Brain pericyte (primary cell): ENCODE measurements at places on chromosomes 13 and 19.

- no peak for DNase-seq
Observed at GRCh38 chr13:36981156-36981743, 17.9 kb downstream of the ALG5 start.

DNA sequence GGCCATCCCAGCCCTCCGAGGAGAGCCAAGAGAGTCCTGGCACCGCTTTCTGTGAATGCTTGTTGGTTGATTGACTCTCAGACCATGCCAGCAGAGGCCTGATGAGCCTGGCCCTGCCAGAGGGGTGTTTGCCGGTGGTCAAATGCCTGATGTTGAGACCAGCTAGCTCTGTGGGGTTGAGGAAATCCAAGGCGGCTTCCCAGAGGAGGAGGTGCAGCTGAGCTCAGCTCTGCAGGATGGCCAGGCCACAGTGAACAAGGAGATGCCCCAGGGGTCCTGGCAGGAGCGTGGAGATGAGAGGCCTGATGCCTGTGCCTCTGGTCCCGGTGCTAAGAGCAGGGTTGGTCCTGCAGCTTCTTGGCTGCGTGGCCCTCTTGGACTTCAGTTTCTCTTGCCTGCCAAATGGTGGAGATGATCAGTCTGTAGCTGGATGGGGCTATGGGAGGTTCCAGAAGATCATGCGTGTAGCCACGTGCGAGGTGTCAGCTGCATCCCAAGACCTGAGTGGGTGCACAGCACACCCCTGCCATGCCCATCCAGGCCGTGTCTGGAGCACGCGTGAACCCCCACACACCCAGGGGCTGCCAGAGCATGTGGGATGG, 16.8 kb downstream of the NFIC start:
- DNase-seq = no peak

- no peak for DNase-seq
Observed at GRCh38 chr13:26343816-26344215, 89.9 kb downstream of the CDK8 start.

DNA sequence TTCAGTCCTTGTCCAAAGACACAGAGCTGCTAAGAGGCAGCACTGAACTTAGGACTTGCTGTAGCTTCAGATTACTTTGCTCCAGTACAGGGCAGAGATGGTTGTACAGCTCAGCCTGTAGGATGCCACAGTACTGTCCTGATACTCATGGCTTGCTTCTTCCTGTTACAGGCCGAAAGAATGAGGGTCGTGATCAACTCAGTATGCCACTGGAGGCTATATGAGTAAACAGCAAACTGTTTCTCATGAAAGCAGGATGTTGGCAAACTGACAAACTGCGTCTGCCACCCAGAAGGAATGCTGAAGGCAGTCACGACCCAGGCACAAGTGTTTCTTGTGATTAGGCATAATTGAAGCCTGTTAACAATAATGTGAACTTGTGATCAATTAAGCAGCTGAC, 2.8 kb downstream of the ZNF749 start:
- DNase-seq = no peak

DNA sequence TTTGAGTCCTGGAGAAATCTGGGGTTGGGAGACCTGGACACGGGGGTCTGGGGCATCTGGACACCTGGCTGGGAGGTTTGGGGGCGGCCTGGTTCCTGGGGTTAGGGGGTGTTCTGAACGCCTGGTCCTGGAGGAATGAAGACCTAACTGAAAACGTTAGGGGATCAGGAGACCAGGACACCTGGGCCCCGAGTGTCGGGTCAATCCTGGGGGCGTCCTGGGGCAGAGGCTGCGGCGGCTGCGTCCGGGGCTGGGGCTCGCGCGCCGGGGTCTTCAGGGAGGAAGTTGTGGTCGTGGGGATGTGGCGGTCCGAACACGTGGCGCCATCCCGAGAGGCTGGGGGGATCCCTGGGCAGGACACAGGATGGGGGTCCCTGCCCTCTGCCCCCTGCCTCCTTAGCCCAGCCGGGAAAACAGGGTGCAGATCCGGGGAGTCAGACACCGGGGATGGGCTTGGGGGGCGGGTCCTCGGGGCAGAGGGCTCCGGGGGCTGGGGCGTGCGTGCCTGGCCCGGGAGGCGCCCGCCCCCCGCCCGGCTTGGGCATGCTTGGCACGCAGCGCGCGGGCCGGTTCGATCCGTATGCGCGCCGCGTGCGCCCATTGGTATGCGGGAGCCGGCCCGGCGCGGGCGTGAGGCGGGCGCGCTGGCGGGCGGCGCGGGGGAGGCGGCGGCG, 632 bp downstream of the NPAS1 start:
- DNase-seq = no peak

DNA sequence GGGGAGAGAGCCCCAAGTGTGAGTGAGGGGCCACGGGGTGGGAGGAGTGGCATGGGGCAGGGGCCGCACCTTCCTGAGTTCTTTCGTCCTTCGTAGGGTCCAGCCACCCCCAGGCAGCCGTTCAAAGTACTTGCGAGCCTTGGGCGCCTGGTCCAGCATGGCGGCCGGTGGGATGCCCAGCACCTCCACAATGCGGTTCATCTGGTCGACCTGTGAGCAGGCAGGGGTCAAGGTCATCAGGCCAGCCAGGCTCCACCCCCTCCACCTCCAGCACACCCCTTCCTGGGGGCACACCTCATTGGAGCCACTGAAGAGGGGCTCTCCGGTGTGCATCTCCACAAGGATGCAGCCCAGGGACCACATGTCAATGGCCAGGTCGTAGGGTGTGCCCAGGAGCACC, 6.7 kb downstream of the DYRK1B start:
- DNase-seq = no peak

DNA sequence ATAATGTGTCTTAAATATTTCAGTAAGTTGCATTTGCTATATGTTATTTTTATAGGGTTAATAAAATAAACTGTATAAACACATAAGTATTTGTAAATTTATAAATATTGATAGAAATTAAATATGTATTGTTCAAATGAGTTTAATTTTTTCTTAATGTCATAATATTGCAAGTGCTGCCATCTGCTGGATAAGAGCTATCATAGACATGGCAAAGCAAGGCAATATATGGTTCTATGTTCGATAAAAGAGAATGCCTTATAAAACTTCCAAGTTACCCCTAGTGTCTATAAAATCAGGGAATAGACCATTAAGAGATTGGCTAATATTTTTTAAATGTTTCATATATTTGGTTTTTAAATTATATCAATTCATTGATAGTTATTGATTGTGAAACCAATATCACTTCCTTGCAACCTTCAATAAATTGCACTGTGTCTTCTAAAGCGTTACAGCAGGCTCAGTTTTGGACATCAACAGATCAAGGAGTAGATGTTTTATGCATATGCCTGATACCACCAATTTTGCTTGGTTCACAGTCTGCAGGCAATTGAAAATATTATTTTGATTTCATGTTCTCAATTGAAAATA, 29.0 kb upstream of the SLITRK6 start:
- no peak for DNase-seq

DNA sequence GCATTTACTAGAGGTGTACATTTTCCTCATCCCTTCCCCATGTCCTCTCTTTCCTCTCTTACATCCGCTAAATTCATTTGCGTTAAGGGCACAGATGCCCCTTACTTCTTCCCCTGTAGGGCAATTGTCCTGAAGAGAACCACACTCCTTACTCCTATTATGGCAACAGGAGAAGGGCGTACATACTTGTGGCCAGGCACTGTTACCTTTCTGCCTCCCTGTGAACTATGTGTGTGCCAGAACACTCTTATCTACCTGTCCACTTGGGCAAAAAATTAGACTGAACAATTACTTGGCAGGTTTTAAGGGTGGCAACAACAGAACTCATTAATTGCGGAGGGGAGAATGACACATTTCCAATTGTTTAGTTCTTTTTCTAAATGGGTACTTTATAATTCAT, 152.5 kb downstream of the RGCC start:
- DNase-seq = no peak

DNA sequence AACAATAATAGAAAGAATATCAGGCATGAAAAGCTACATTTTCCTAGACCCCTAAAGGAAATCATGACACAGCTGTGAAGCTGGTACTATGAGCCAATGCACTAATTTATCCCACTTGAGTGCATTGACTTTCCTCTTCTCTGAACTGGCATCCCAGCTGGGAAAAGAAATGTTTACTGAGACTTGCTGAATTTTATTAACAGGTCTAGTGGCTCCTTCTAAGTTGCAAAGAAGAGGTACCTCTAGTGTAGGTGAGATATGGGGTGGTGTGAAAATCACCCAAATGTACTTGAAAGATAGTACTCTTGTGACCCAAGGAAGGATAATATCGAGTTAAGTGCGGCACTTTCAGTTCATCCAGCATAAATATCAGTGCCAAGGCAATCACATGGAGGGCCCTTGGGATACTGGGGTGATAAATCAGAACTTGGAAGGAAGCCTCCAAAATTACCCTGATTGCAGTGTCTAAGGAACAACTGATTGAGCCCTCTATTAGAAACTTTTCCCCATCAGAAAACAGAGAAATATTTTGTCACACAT, 369.2 kb downstream of the PCDH9 start:
- no peak for DNase-seq

GRCh38 chr13:113074401-113074800, 31.2 kb upstream of the F7 start:
- DNase-seq = no peak

DNA sequence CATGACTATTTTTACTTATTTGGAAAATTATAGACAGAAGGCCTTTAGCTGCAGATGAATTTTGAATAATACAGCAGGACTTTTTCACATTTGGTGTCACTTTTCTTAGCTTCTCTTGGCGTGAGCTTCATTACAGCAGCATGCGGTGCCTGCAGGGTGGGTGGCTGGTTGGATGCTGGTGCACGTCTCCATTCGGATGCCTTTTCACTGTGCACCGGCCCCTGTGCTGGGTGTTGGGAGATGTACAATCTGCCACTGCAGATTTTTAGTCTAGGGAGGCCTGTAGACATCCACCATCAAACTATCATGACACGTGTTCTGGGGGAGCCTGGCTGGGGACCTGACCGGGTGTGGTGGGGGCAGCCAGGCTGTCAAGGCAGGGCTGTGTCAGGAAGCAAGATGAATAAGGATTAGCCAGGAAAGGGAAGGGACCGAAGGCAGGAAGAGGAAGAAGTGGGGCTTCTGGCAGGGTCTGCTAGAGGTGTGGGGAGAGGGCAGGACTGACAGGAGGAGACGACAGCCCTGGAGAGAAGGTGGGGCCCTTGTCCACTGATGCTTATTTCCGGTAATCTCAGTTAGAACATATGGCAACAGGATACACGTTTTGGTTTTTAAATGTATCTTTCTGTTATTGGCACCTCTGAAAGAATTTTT, 88.8 kb downstream of the ARHGEF7 start:
- DNase-seq = no peak

GRCh38 chr13:46388846-46389245, 1.8 kb upstream of the RUBCNL start:
- no peak for DNase-seq

GRCh38 chr19:40466219-40466984, 399 bp upstream of the SPTBN4 start:
- DNase-seq = no peak

- DNase-seq = no peak
Observed at GRCh38 chr13:73741111-73741510, 393.1 kb downstream of the KLF12 start.

DNA sequence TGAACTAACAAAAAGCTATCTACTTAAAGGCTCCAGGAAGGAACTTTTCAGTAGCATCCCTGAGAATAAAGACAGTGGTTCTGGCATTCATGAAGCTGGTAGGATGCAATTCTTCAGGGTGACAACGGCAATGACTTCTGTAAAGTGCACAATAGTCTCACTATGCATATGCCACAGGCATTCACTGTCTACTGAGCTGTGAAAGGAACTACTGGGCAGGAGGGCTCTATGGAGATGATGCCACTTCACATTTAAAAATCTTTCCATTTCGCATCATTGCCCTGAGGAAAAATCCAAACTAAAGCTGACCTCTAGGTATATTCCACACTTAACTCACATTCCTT, 2020.6 kb upstream of the PCDH20 start:
- DNase-seq = no peak

GRCh38 chr13:60155978-60156377, 7.8 kb downstream of the DIAPH3 start:
- DNase-seq = no peak

GRCh38 chr13:30129411-30129810, 177.9 kb downstream of the KATNAL1 start:
- no peak for DNase-seq

DNA sequence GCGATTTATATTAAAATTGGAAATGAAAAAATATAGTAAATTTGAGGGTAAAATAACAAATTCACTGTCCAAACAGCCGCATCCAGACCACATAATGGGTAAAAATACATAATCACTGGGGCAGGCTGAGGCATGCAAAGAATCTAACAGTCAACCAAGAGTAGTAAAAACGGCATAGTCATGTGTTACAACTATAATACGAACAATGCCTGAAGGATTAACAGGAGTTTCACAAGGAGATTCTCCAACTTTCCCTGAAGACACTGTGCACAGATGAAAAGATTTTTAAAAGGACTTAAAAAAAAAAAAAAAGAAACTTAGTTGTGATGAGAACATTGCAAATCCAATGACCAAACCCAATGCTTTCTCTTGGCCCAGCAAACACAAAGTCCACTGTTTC, 20.4 kb upstream of the ATXN8OS start:
- DNase-seq = no peak
